Stimulated activated CD8-positive, alpha-beta memory T cell treated with anti-CD3 and anti-CD28 coated beads, Interleukin-7, amount 100 ng/mL, for 24 hours (primary cell): ENCODE measurements at places on chromosomes 6 and 20.

GRCh38 chr20:50725724-50726005 is 5.7 kb upstream of the PARD6B start:
- no peak for DNase-seq

GRCh38 chr6:150478656-150479545 is 110.1 kb downstream of the IYD start:
- DNase-seq = no peak

DNA sequence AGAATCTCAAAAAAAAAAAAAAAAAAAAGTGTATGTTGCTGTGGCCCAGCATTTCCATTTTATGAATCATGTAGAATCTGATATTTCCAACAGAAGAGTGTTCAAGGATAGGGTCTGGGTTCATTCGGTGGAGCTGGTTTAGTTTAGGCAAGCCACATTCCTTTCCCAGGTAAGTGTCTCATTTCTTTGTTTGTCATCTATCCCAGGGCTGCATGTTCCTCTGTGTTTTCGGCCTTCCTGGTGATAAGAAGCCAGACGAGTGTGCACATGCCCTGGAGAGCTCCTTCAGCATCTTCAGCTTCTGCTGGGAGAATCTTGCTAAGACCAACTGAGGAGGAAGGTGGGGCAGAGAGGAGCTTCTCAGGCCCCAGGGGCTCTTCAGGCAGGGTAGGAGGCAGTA is 38.2 kb downstream of the NFYA start:
- DNase-seq = no peak

DNA sequence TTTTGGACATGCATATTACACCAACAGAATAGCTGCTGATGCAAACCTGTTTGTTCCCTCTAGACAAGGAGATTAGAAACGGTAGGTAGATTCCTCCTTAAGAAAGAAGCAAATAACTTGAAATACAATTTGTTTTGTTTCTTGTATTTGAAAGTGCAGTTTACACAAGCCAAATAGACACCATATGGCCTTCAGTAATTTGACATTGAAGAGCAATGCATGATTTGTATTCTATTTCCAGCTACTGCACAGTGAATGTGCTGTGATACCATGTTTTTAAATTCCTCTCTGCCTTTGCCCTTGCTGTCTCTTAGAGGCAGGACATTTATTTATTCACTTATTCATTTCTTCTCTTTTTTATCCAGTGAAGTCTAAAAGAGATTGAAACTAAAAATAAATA is 31.9 kb upstream of the ANKEF1 start:
- no peak for DNase-seq

DNA sequence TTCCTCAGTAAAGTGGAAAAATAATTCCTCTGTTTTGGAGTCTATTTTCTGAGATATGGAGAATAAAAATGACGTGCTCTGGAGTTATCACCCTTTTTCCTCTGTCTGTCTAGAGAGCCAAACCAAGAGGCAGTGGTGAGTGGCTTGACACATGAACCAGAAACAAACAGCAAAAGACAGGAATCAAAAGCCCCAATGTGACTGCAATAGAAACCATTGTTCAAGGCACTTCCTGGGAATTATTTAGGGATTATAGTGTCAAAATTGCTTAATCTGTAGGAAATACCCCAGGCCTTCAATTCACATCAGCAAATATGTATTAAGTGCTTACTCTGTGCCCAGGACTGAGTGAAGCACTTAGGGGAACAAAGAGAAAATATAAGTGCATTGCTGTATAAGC is 560.4 kb upstream of the JAG1 start:
- DNase-seq = no peak

GRCh38 chr20:54284928-54285704 is 77.2 kb downstream of the PFDN4 start:
- DNase-seq = no peak

- no peak for DNase-seq
Measured at GRCh38 chr6:111534231-111534751, 51.3 kb upstream of the REV3L start.

DNA sequence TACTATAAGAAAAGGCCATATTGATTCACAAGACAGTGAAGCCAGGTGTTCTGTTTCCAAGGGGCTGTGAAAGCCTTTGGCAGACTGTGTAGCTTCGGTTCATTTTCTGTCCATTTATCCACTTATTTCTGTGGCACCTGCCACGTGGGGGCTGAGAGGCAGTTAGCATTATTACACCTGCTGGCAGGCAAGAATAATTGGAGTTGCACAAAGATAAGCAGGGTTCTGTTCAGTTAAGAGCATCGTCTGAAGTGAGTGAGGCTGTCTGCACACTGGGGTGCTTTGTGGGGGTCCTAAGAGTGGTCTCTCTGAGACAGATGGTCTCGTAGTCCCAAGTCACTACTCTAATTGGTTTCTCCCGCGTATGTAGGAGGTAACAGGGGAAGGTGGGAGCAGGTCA is 60.6 kb upstream of the CCN6 start:
- DNase-seq = no peak

DNA sequence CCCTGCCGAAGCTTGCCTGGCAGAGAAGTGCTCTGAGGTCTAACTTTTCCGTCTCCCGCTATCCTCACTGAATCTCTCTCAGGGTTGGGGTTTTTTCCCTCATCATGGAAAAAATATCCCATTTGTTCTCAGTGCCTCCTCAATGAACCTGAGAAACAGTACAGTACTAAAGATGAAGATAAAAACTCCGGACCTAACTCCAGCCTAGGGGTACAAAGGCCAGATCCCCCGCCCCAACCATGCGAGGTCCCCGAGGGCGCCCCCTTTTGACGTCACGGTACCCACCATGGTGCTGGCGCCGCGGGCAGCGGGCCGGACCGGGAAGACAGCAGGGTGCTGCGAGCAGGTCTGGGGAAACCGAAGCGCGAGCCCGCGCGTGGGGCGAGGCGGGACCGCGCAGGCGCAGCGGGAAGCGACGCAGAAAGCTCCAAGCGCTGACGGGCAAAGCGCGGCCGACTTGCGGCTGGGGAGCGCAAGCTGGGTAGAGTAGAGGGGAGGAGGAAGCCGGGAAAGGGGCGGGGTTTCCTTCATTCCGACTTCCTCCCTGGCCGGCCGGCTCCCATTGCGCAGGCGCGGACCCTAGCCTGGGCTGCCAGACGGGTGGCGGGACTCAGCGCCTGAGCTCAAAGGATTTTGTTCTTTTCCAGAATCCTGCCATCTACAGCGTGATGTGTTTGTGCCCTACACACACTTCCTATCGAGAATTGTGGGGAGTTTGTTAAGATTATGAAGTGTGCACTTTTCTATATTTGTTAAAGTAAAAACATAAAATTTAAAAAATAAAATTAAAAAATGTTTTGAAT is at the start of gene LSM2:
LSM2 (minus strand) TSS at position 497 of the 803 bp plus-strand sequence; CDS start at position 288, 209 bp downstream.
- DNase-seq = peak; percentile 86

GRCh38 chr6:93087606-93088005 is 331.8 kb downstream of the EPHA7 start:
- no peak for DNase-seq

- DNase-seq = no peak
Measured at GRCh38 chr6:44332585-44332984, 9.9 kb upstream of the SPATS1 start.

DNA sequence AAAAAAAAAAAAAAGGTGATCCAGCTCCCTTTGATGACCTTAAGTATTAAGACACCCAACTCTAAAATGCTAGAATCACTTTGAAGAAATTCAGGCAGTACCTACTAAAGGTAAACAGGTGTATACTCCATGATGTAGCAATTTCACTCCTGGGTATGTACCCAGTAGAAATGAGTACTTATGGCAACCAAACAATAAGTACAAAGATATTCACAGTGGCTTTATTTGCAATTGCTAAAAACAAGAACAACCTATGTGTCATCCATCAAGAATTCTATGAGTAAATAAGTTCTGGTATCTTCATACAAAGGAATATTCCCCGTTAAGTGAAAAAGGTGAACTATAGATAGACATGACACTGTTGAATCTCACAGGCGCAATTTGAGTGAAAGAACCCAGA is 29.4 kb downstream of the MDGA1 start:
- no peak for DNase-seq

DNA sequence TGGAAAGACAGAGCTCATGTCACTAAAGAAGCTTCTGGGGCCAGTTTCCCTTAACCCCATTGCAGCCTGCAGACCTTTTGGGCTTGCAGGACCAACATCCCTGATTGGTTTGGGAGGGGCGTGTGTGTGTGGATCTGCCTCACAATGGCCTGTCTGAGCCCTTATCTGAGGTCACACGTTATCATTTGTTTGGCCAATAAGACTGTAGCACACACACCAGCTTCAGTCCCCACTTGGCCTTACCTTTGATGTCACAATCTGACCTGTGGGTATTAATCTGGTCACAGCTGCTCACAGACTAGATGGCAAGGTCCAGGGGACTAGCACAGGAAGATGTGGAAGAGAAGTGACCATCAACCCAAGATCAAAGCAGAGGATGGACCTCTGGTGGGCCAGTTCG is at the start of gene SCP2D1:
SCP2D1 (plus strand) TSS at position 301 of the 400 bp plus-strand sequence; CDS start at position 334, 33 bp downstream.
- no peak for DNase-seq

DNA sequence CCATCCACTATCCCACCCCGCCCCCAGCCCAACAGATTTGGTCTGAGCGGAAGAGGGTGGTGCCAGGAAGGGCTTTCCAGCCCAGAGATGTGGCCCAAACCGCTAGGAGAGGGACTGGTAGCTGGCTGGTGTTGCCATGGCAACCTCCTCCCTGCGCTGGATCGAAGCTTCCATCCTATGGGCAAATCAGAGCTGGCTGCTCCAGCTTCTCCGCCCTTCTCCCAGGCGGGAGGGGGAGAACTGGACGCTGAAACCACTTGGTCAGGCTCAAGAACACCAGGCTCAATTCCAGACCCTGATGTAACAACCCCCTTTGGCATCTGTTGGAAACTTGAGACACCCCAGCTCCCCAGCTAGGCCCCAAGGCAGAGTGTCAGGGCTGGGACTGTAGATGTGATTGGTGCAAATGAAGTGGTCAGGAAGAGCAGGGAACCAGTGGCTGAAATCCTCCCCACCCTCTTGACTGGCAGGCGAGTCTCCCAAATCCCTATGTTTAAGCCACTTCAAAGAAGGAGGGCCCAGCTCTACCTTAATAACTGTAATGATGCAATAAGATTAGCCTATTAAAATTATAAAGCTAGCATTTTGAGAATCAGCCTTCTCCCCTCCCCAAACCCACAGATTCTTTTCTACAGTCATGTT is 4.2 kb downstream of the RIMS4 start:
- no peak for DNase-seq

- DNase-seq = no peak
Measured at GRCh38 chr6:55675941-55676340, 96.9 kb upstream of the HMGCLL1 start.

DNA sequence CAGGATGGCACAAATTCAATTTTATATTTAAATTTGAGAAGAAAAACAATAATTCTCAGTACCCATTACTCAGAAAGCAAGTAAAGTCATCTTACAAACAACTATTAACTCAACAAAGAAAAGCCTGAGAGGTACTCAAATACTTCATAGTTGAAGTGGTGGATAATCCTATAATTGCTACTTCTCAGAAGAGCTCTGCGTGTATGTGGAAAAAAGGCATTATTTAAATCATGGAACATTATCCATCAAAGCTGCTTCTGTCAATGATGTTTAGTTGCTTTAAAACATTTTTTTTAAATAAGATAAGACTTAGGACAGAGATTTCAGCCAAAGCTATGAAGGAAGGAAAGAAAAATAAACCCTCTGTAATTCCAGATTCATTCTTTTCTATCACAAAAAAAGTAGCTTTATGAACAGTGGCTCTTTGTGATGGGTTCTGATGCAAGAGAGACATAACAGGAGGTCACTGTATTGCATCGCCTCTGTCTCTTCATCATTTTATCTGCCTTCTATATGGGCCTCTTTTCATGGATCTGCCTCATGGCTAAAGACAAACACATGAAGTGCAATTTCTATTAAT is 367.9 kb upstream of the SLC35B3 start:
- no peak for DNase-seq
